Activated T-cell treated with anti-CD3 and anti-CD28 coated beads, Interleukin-2, amount 50 U/mL, for 72 hours (primary cell): ENCODE measurements at places on chromosomes 5 and 9. TPM values are rescaled to one million over a fixed set of nuclear protein-coding genes. Genes with fewer than 3 reads are reported as not detected.

Gene LAMC3
- 0.65 TPM for total RNA-seq

Gene IRX2
- total RNA-seq = not detected

Gene ENTPD2
- 0.48 TPM for total RNA-seq

Gene GFI1B
- total RNA-seq = 0.12 TPM

Gene SPATA31A7
- total RNA-seq = not detected

Gene OLFM1
- 0.70 TPM for total RNA-seq

Gene SLC38A9
- 15.8 TPM for total RNA-seq

Gene NIM1K
- total RNA-seq = 4.3 TPM

Gene PCDHGA3
- not detected for total RNA-seq

Gene PPP3R2
- total RNA-seq = not detected

Gene DBH
- not detected for total RNA-seq

Gene HEMGN
- total RNA-seq = 1.5 TPM

Gene AP3B1
- 45.1 TPM for total RNA-seq

Gene OR1Q1
- not detected for total RNA-seq

Gene SPATA31A3
- not detected for total RNA-seq

Gene GPR21
- 1.3 TPM for total RNA-seq

Gene SCGB3A2
- total RNA-seq = not detected

Gene EIF4EBP3
- total RNA-seq = 14.4 TPM

Gene CATSPER3
- total RNA-seq = 1.1 TPM

Gene CCL19
- total RNA-seq = not detected

Gene C9orf153
- total RNA-seq = 0.21 TPM

Gene LCN12
- total RNA-seq = 1.0 TPM

Gene GADD45G
- total RNA-seq = 6.0 TPM

Gene PLCXD3
- not detected for total RNA-seq

Gene LRRC19
- not detected for total RNA-seq

Gene KIF4B
- not detected for total RNA-seq

Gene WDR31
- total RNA-seq = 1.4 TPM

Gene COL27A1
- 2.4 TPM for total RNA-seq

Gene TLX3
- total RNA-seq = not detected

Gene EXD3
- 26.0 TPM for total RNA-seq

Gene RPL37
- 2,043 TPM for total RNA-seq

Gene CCDC171
- total RNA-seq = 4.9 TPM

Gene PCDHA7
- total RNA-seq = not detected
